ENCODE measurements at places on chromosomes 2 and 18.
A peak's percentile ranks its signal among the peaks of the same experiment; 100 is the strongest.

DNA sequence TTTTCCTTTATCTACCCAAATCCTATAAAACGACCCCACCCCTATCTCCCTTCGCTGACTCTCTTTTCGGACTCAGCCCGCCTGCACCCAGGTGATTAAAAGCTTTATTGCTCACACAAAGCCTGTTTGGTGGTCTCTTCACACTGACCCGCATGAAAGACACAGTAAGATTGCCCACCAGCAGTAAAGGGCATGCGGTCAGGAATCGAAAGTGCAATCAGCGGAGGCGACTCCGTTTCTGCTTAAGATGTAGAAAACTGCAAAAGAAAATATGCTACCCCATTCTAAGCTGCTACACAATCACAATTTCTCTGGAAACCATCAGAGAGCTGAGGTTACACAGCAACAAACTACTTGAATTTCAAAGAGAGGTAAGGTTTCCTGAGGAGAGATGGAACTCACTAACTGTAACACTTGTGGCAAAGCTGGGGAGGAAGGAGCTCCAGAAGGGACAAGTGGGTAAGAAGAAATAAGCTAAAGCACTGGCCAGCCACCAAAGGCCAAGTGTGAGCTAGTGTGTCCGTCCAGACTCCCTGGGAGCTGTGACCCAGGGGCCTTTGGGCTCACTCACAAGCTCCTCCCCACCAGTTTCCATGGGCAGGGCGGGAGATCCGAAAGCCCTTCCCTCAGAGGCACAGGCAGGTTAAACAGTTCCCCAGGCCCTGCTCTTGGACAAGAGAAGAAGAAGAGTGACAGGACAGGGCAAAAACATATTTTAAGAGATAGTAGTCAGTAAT is 72.8 kb upstream of the TGFA start:
- DNase-seq, result no peak

GRCh38 chr18:39913672-39914366 is 2041.2 kb upstream of the PIK3C3 start:
- no peak for DNase-seq

DNA sequence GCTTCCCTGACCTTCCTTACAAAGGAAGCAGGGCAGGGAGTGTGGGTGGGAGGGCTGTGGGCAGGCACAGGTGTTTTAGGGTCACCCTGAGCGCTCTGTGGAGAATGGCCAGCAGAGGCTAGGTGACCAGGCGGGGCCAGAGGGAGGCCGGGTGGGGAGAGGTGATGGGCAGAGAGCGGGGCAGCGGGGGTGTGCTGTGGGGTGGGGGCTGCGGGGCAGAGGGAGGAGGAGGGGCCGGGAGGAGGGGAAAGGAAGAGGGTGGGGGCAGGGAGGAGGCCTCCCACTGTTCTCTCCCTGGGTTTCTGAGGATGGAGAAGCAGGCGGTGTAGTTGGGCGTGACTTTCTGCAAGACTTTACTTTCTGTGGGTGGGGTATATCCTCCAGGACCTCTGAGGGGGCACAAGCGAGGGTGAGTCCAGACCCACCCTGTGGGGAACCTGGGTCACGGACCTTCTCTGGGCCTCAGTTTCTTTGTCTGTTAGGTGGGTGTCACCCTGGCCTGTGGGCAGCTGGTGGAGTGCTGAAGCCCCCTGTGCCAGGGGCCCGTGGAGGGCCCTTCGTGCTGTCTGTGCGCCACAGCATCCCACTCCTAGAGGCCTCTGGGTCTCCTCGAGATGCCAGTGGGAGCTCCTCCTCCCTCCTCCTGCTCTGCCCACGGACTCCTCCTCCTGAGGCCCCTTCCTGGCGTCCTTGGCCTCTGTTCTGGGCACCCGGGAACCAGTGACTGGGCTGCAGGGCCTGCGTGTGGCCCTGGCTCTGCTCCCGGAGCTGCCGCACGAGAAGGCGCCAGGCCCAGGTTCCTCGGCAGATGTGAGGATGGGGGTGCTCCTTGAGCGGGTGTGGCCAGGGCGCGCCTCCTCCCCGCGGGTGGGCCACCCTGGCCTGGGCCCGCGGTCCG is 6.3 kb upstream of the NEU4 start:
- no peak for DNase-seq

GRCh38 chr18:10875811-10876210 is 273.6 kb downstream of the PIEZO2 start:
- no peak for DNase-seq

- DNase-seq, result peak; percentile 21
Observed at GRCh38 chr2:119387381-119388129, 20.8 kb downstream of the DBI start.

GRCh38 chr2:106274668-106275067 is 80.6 kb upstream of the UXS1 start:
- no peak for DNase-seq

DNA sequence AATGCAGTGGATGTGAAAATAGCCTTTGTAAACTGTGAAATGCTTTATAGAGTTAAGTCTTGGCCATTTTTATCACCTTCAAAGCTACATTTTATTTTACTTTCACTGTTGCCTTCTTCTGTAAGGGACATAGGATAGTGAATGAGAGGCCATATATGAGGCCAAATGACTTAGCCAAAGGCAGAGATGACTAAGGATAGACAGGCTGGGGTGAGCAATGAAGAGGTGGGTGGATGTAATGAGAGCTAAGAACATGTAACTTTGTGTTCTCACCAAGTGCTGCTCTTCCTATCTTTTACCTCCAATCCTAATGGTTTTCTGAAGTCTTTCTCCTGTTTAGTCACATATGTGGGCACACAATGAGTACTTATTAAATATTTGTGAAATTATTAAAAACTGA is 101.9 kb downstream of the MBD5 start:
- peak; percentile 0 for DNase-seq

GRCh38 chr2:26754972-26755670 is 9.0 kb upstream of the SLC35F6 start:
- no peak for DNase-seq

GRCh38 chr2:231127936-231128335 is 3.1 kb upstream of the HTR2B start:
- no peak for DNase-seq

DNA sequence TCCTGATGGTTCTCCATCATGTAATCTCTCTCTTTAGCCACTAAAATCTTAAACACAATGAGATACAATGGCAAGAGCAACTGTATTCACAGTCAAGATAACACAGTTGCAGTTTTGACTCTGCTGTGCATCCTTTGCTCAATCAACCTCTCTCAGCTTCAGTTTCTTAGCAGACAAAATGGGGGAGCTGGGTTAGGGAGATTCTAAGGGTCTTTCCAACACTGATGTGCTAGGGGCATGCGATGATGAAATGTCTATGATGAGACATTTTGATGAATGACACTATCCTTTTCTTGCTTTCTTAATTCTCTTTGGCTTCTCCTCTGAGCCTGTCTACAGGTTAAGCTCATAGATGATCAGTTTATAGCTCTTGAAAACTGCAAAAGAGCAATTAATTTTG is 1.1 kb downstream of the SERPINB10 start:
- no peak for DNase-seq

DNA sequence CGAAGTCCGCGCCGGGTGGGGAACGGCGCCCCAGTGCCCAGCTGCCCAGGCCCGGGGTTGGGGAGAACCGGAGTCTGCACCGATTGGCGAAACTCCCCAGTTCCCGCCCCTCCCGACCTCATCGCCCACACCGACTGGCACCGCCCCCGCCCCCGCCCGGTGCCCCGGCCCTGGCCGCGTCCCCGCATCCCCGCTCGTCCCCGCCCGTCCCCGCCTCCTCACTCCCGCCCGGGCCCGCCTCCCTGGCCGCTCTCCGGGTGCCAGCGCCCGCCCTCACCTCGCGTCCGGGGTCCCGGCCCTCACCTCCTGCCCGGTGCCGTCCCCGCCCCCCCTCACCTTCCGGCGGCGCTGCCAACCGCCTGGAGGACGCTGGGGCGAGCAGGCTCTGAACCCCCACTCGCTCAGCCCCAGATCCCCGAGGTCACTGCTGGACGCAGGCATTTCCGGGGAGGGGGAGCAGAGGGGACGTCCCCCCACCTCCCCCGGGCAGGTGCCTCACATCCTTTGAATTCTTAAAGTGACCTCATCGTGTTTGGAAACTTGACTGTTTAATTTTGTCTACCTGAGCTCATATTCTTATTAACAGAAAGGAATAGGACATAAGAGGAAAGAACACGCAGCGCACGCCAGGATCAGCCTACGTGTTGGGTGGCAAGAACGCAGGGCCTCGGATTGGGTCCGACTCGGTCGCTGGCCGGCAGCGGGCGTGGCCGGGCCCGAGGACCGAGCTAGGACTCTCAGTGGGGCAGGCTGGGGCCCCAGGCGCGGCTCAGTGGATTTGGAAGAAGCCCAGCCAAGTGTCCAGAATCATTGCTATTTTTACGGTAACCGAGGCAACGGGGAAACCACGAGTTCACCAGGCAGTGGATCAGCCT is at the start of gene FAM110C:
TSS of gene FAM110C (minus strand) at position 35 of the 875 bp plus-strand sequence. CDS start 120 bp downstream, outside the sequence.
- DNase-seq, result peak; percentile 27

GRCh38 chr2:207530160-207531031 is 634 bp downstream of the CREB1 start:
- DNase-seq, result peak; percentile 64

- no peak for DNase-seq
Observed at GRCh38 chr2:29189052-29189451, 73.8 kb downstream of the CLIP4 start.

DNA sequence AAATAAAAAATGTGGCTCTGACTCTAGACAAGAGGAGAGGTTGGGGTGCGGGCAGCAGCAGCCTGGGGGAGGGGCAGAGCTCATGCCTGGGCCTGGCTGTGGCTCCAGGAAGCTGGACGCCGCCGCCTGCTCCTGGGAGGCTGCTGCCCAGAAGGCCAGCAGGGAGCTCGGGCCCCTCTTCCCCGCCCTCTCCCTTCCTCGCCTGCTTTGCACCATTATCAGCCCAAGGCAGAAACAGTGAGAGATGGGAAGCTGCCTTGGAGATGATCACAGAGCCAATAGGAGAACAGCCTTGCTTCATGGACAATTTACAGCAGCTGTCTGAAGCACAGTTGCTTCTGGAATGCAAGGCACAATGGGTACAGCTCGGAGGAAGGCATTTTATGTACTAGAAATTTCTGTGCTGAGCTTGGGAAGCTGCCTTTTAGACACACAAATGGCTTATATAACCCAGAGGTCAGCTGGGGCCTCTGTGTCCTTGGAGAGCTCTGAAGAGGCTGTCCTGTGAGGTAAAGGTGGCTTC is 55.3 kb upstream of the AFF3 start:
- no peak for DNase-seq

DNA sequence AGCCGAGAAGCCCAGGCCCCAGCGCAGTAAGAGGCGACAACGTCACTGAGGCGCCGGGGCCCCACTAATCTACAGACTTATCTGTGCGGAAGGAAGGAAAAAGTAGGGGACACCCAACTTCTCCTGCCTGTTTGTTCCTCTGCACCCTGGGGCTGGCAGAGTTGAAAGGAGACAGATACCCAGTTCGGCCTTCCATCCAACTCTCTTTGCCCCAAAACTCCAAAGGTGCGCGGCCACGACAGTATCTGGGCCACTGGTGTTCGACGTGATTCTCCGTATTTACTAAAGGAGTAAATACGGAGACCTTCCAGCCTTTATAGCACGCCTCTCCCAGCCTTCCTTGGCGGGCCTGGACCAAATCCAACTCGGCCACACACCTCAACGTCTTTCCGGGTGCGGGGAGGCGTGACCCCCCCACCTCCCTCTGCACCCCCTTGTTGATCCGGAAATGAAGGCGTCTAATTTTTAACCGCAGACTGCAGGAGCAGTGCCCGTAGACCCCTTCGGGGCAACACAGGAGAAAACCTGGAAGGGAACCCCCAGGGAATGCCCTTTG is 1.6 kb downstream of the SMAD7 start:
- DNase-seq, result peak; percentile 34

GRCh38 chr2:118889995-118890394 is 42.5 kb upstream of the EN1 start:
- no peak for DNase-seq
